ENCODE measurements at places on chromosomes 16 and 17.

DNA sequence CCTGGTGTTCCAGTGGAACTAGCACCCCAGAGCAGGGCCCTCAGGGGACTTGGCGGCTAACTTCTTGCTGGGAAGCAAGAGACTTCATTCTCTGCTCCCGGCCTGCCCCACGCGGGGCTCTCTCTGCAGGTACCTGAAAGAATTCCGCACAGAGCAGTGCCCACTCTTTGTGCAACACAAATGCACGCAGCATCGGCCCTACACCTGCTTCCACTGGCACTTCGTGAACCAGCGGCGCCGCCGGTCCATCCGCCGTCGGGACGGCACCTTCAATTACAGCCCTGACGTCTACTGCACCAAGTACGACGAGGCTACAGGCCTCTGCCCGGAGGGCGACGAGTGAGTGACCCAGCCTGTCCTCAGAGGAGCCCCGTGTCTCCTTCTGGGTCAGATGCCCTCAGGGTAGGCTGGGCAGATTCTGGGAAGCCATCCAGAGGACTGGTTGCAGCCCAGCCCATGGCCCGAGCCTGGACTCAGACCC is 25.1 kb downstream of the UNK start:
- no peak for DNase-seq

GRCh38 chr16:79751471-79752184 is 151.1 kb upstream of the MAF start:
- no peak for DNase-seq

- DNase-seq = no peak
Observed at GRCh38 chr17:64920026-64920418, 744 bp upstream of the LRRC37A3 start.

DNA sequence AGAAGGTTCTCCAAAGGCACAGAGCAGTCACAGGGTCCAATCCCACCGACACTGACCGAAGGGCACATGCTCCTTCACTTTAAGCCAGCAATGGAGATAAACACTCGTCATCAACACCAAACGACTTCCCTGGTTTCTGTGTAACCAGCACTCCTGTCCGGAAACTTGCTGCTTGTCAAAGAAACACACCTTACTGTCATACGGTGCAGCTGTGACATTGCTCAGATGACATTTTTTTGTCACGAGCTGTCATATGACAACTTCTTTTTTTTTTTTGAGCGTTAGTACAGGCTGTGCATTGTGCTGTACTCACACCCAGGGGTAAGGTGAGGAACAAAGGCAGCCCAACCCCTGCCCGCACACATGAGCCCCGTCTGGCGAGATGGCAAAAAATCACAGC is 39.2 kb downstream of the TLE7 start:
- DNase-seq = no peak

DNA sequence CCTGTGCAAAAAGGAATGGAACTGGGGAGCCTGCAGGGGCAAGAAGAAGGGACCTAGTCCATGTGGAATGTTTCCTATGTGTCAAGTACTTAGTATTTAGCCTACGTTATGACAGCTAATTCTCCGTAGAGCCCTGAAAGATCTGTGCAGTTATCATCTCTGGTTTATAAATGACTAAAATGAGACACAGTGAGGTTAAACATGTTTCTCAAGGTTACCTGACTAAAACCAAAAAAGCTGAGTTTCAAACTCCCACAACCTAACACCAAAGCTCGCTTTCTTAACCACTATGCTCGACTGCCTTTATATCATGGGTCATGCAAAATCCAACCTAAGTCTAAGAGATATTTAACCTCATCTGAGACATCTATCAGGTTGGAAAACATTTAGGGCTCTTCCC is 53.3 kb upstream of the CCL2 start:
- no peak for DNase-seq

- DNase-seq = no peak
Observed at GRCh38 chr16:56603589-56603988, 4.8 kb upstream of the MT2A start.

DNA sequence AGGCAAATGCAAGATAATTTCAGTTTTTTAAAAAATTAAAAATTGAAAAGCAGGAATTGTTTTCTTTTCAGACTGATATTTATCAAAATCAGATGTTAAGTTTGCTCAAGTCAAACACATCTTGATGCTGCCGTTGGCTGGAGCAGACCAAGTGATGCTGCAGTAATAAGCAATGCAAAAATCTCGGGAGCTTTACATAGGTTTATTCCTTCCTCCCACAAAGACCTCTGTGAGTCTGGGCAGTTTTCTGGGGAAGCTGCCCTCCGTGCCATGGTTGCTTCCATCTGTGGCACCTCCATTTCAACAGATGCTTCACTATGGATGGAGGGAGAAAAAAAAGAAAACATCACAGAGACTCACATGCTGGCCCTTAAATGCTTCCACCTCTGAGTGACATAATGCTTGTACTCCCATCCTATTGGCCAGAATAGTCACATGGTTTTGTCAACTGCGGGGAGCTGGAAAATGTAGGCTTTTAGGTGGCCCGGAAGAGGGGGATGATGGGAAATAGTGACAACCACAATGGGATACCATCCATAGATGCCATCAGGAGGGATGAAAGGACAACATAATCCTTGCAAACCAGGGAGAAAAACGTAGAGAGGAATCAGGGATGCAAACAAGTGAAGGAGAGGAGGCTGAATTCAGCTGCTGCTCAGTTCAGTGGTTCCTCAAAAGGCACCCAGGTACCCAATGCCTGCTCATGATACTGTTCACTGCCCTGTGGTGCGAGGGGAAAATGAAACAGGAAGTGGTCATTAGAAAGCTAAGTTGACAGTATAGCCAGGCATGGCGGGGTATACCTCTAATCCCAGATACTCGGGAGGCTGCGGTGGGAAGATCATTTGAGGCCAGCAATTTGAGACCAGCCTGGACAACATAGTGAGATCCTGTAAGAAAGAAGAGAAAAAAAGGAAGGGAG is 13.5 kb upstream of the ERCC4 start:
- DNase-seq = no peak

- DNase-seq = no peak
Observed at GRCh38 chr16:30367349-30368009, 2.8 kb downstream of the TBC1D10B start.

- no peak for DNase-seq
Observed at GRCh38 chr16:87169509-87169995, 147.6 kb downstream of the C16orf95 start.

DNA sequence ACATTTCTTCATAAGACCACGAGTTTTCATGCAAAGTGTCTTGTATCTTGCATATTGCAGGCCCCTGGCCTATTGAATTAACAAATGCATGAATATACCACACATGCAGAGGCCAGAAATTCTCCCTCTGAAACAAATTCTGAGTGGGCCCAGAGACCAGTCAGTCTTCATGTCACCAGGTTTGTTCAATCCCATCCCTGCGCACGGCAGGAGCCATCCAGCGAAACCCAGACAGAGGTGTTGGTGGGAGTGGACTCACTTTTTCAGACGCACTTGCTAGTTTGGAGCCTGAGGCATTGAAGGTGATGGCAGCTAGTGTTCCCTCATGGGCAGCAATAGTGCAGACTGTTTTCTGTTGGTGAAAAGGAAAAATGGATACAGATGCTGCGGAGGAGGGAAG is 21.9 kb downstream of the WIPI1 start:
- DNase-seq = no peak

DNA sequence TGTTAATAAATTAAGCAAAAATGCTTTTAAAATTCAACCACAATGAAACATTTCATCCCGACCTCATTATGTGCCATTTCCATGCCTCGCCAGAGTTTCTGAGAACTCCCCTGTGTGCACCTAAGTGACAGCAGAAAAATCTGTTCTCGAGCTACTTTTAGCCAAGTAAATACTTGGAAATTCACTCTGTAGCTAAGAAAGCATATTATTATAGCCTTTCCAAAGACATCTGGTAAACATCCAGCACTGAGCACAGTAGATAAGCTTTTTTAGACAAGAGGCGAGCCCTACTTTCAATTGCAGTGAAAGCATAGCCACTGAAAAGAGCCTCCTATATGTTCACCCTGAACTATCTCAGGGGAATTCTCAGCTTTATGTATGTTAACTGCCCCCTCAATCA is 242.8 kb upstream of the PSMD7 start:
- no peak for DNase-seq

DNA sequence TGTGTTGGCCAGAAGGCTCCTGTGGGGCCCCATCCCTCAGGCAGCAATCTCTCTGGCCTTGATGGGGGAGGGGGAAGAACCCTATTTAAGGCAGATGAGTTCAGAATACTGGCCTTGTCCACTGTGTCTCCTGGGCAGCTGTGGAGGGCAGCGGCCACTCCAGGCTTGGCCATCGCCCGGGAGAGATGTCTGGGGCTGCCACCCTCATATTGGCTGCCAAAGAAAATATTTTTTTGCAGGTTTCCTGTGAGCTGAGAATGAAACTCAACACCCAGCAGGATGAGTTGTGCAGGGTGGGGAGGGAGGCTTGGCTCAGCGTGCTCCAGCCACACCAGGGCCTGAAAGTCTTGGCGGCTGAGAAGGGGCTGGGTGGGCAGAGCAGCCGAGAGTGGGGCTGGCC is 14.4 kb upstream of the TIMP2 start:
- no peak for DNase-seq

DNA sequence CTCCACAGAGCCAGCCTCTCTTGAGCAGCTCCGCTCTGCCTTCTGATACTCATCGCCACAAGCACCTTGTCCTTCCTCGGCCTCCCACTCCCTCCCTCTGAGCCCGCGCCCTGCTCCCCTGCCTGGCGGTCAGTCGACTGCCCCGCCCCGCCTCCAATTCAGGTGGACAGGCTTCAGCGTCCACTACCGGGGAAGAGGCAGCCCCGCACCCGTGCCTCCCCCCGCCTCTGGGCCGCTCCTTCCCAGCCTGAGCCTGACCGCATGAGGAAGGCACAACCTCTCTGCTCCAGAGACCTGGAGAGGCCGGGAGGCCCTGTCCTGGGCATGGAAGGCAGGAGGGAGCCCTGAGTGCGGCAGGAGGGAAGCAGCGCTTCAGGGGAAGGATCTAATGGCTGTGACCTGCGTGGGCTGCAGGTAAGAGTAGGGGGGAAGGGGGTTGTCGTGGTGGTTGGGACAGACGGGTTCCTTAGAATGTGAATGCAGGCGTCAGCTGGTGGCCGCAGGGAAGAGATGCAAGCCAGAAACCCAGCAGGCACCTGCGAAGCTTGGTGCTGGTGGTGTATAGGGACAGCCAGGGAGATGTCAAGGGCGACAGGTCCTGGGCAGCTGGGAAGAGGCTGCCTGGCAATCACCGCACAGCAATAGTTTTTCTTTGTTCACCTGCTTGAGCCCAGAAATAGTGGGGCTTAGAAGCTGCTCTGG is 3.0 kb upstream of the SLC6A4 start:
- no peak for DNase-seq

GRCh38 chr16:64312980-64313379 is 808.9 kb downstream of the CDH11 start:
- DNase-seq = no peak

GRCh38 chr17:45001310-45001709 is 33.2 kb upstream of the C1QL1 start:
- no peak for DNase-seq

GRCh38 chr17:60293580-60294335 is 98.2 kb downstream of the USP32 start:
- no peak for DNase-seq

- DNase-seq = no peak
Observed at GRCh38 chr16:85800321-85800669, 800 bp downstream of the COX4I1 start.

- peak; percentile 29 for DNase-seq
Observed at GRCh38 chr16:88378401-88378800, 4.4 kb upstream of the ZNF469 start.

DNA sequence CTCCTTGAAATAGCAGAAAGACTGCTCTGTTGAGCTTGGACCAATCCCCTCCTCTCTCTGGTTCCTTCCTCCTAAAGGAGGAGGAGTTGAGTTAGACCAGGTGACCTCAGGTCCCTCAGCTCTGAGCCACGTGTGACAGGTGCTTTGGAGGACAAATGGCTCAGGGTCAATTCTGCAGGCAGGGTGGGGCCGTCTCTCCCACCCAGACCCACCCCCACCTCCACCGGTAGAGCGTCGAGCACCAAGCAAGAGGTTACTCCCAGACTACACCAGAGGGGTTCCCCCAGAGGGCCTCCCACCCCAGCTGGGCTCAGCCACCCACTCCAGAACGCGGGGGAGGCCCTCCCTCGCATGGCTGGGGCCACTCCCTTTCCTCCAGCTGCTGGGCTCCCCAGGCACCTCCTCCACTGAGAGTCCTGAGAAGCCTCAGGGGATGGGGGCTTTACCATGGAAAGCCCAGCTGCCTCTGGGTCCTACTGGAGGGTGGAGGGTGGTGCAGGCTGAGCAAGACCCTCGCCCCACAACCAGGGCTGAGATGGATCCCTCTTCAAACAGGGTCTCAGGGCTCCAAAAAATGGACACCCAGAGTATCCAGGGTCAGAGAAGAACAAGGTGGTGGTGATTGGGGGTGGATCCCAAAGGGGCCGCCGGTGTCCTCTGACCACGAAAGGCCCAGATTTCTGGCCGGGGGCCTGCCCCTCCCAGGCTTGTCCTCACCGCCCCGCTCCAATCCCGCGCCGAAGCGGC is 7.6 kb downstream of the MYO1C start:
- DNase-seq = peak; percentile 84

DNA sequence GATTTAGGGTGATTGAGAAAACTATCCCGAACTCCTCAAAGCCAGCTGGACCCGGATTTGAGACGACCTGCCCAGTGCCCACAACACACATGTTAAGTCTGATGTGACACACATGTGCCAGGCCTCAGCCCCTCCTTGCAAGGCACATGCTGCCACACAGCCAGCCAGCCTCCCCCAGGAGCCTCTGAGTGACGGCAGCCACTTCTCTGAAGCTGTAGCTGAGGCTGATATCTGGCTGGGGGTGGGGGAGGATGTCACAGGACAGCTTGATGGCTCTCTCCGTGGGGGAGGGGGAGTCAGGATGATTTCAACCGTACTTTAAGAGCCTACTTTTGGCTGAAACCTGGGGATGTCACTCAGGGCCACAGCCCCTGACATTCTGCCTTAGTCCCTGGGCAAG is 40.9 kb downstream of the SRCIN1 start:
- DNase-seq = no peak

- DNase-seq = no peak
Observed at GRCh38 chr16:68041783-68042182, 18.7 kb downstream of the DUS2 start.

GRCh38 chr17:17749025-17749772 is 67.9 kb downstream of the RAI1 start:
- no peak for DNase-seq

DNA sequence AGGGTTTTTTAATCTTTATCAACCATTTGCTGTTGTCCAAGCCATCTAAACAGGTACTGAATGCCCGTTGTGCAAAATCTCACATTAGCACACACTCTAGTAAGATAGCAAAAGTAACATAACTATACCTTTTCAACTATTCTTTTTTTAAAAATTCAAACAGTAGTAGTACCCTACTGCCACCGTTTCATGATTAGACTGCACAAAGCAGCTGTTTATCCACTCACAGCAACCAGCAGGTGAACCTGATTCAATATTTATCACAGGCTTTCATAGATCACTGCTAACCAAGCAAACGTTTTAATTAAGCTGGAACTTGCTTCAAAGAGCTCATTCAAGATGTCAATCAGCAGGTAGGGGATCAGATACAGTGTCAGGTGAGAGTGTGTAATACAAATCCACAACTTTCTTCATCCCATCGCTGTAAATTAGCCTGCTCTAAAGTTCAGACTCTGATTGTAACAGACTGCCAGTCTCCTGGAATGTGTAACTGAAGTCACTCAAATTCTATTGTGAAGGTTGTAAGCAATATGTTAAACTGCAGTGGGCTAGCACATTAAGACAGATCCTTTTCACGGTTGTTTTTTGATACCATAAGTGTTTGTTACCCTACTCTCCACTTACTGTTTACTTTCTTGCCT is 47.3 kb downstream of the BRIP1 start:
- no peak for DNase-seq
